Activated T-cell treated with anti-CD3 and anti-CD28 coated beads, Interleukin-2, amount 50 U/mL, for 4 hours (primary cell): ENCODE measurements at places on chromosomes 2 and 18. TPM values are rescaled to one million over a fixed set of nuclear protein-coding genes. Genes with fewer than 3 reads are reported as not detected.

MYO7B gene
- 0.68 TPM for total RNA-seq

HOXD1 gene
- total RNA-seq, result not detected

CNDP2 gene
- total RNA-seq, result 165 TPM

OTOS gene
- not detected for total RNA-seq

MYO3B gene
- total RNA-seq, result 0.08 TPM

DSG3 gene
- not detected for total RNA-seq

NETO1 gene
- 0.14 TPM for total RNA-seq

NLRC4 gene
- total RNA-seq, result not detected

INHBB gene
- not detected for total RNA-seq

L3MBTL4 gene
- total RNA-seq, result 0.42 TPM

FAM124B gene
- total RNA-seq, result not detected

MCM6 gene
- total RNA-seq, result 157 TPM

SLC23A3 gene
- total RNA-seq, result 0.89 TPM

NAT8 gene
- total RNA-seq, result not detected

SCN1A gene
- total RNA-seq, result not detected

ELOA2 gene
- not detected for total RNA-seq

KCNE4 gene
- total RNA-seq, result not detected

SMPD4 gene
- total RNA-seq, result 103 TPM

ARHGAP15 gene
- 16.3 TPM for total RNA-seq

CNDP1 gene
- total RNA-seq, result 0.40 TPM

REG1B gene
- 3.8 TPM for total RNA-seq

TM4SF20 gene
- total RNA-seq, result not detected

NT5DC4 gene
- total RNA-seq, result not detected

SERPINB4 gene
- not detected for total RNA-seq

EMILIN1 gene
- 1.4 TPM for total RNA-seq

RGPD8 gene
- 9.9 TPM for total RNA-seq

MATN3 gene
- not detected for total RNA-seq

PTPN4 gene
- 19.3 TPM for total RNA-seq

RAD51AP2 gene
- total RNA-seq, result not detected

GNAL gene
- 0.24 TPM for total RNA-seq

TWIST2 gene
- total RNA-seq, result not detected

APOB gene
- total RNA-seq, result 0.95 TPM

ST6GAL2 gene
- total RNA-seq, result not detected

CPO gene
- not detected for total RNA-seq

ACMSD gene
- not detected for total RNA-seq

GLI2 gene
- total RNA-seq, result 0.30 TPM

UGT1A10 gene
- not detected for total RNA-seq

LIPG gene
- total RNA-seq, result 0.16 TPM

TMBIM1 gene
- total RNA-seq, result 60.5 TPM

TXNL1 gene
- total RNA-seq, result 135 TPM

ALKAL2 gene
- not detected for total RNA-seq

RPRD1A gene
- total RNA-seq, result 23.4 TPM

FBXO36 gene
- 0.84 TPM for total RNA-seq

CYBRD1 gene
- total RNA-seq, result 0.13 TPM

CUL3 gene
- 85.2 TPM for total RNA-seq

HOXD8 gene
- 0.11 TPM for total RNA-seq

SERPINB13 gene
- total RNA-seq, result not detected

SCYGR4 gene
- total RNA-seq, result not detected

PCBP1 gene
- total RNA-seq, result 493 TPM

CHST9 gene
- not detected for total RNA-seq

CRYBA2 gene
- not detected for total RNA-seq

PLCL1 gene
- total RNA-seq, result 1.8 TPM

RAB6C gene
- not detected for total RNA-seq

ERFE gene
- total RNA-seq, result 0.22 TPM

RAB27B gene
- 0.78 TPM for total RNA-seq
